ENCODE measurements at places on chromosomes 5 and 9.

GRCh38 chr9:107881626-107882300 lies 392.2 kb upstream of the KLF4 start:
- no peak for DNase-seq

DNA sequence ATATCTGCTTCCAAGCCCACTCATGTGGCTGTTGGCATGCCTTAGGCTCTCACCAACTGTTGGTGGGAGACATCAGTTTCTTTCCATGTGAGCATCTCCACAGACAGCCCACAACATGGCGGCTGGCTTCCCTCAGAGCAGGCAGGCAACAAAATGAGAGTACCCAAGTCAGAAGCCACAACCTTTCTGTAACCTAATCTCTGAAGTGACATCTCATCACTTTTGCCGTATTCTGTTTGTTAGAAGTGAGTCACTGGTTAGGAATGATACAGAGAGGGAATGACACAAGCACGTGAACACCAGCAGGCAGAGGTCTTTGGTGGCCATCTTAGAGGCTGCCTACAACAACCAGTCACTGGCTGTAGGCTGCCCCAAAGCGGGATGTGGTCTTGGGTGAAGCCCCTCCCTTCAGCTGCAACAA lies 88.6 kb upstream of the RASGRF2 start:
- DNase-seq = peak; percentile 81

DNA sequence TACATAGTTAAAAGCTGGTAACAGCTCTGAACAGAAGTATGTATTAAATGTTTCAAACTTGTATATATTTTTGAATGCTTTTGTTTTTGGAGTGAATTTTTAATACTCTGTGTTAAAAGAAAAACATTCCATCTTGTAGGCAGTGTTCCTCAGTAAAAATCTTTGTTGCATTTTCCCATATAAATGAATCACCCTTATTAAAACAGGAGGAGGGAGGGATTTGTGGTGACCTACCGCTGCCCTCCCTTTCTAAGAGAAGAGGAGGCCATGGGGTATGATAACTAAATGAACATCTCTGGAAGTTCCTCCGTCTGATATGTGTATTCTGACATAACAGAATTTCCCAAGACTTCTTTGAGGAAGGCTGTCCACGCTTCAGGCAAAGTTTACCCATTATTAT lies 53.4 kb downstream of the INIP start:
- DNase-seq = no peak

DNA sequence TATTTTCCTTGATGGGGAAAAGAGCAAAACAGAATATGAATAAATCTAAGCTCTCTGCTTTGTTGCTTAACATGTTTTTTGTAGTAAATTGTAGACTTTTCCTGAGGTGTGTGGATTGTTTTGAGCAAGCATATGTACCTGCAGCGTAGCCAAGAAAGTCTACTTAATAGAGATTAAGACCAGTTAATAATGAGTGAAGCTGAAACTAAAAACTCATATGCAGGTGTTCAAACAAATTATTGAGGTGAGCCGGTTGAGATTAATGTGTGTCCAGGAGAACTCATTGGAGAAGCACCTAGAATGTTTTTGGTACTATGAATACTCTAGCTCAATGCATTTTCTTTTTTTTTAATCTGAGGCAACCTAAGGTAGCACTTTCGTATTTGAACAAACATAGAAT lies 49.2 kb downstream of the COX7C start:
- DNase-seq = no peak

GRCh38 chr9:128124873-128125579 lies 2.5 kb downstream of the PTGES2 start:
- no peak for DNase-seq

- DNase-seq = no peak
Observed at GRCh38 chr5:149149942-149150341, 8.6 kb downstream of the ABLIM3 start.

DNA sequence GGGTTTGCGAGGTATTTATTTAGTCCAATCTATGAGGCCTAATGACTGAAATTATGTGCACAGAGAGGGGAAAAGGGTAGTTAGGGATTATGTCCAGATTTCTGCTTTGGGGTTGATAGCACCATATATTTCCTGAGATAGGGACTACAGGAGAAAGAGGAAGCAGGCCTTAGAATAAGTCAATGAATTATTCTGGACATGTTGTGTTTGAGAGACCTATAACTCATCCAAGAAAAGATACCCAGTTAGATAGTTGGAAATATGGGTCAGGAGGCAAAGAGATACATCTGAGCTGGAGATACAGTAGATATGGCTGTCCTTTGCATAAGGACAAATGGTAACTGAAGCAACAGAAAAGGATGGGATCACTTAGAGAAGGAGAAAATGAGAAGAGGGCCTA lies 53.1 kb downstream of the NR3C1 start:
- no peak for DNase-seq

DNA sequence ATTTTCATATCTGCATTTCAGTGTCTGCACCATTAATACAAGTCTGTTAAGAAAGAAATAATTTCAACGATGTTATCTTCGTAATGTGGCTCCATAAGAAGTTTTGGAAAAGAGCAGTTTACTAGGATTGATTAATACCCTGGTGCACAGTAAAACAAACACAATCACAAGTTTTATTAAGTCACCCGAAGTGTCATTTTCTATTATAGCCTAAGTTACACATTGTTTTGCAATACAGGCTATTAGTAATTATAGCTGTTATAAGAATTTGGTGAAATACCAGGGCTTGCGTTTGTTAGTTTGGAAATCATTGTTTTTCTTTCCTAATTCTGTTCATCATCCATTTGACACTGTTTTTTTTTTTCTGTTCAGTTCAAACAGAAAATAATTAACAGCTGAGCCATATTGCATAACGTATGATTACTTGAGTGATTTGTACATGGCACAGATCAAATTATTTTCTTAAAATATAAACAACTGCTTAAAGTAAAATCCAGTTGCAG lies 30.6 kb downstream of the LVRN start:
- DNase-seq = no peak

- DNase-seq = no peak
Observed at GRCh38 chr9:116405321-116405720, 251.7 kb downstream of the PAPPA start.

DNA sequence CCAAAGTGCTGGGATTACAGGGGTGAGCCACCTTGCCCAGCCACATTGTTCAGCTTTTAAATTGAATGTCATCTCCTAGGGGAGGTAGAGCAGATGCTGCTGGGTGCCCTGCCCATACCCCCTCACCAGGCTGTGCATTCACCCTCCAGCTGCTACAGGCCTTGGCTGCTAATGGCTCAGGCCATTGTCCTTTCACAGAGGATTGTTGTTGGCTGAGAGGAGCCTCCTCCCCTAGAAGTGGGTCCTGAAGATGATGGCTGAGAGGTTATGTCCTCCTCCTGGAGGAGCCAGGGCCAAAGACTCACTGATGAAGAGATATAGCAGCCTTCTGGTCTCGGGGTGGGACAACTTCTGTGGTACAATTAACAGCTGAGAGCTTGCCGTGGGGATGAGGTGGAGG lies 74.6 kb downstream of the PHAX start:
- no peak for DNase-seq

DNA sequence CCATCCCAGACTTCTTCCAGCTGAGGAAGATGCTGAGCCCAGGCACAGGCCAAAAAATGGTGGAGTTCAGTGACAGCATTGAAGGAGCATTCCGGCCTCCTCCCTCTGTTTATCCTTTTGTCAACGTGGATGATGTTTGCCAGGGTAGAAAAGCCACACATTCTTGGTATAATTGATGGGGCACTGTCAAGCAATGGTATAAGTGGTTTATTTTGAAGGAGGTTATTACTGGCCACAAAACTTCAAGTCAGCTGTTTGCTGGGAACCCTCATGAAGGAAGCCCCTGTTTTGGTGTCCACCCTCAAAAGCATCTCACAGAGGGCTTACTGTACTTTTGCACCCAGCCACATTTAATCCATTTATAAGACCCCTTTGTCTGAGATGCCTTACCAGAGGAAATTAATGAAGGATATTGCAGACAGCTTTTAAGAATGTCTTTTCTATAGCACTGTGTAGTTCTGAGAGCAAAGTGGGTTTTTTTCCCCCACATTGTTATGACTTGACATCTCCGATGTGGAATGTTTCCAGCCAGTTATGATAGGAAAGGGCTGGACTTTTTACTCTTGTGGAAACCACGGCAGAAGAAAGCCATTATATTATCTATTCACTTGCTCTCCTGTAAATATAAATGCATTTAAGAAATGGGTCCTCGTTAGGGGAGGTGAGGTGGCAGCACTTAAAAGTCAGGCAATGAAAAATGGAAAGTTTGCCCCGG lies 95.5 kb upstream of the SPATA31D4 start:
- DNase-seq = no peak

DNA sequence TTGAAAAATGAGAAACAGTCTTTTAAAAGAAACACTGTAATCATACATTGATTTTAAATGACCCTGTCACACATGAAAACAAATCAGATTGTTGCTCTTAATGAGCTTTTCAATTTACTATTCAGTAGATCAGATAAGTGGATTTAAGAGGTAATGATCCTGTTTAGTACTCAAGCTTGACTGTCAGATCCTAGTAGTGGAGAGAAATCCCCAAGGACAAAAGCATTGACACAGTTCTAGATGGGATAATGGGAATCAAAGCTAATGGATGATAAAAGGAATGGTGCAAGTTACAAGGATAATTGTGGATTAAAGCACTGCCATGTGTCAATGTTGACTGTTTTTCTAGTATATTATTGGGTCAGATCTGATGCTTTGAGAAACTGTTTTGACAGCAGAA lies 142.3 kb upstream of the TLX3 start:
- DNase-seq = no peak

DNA sequence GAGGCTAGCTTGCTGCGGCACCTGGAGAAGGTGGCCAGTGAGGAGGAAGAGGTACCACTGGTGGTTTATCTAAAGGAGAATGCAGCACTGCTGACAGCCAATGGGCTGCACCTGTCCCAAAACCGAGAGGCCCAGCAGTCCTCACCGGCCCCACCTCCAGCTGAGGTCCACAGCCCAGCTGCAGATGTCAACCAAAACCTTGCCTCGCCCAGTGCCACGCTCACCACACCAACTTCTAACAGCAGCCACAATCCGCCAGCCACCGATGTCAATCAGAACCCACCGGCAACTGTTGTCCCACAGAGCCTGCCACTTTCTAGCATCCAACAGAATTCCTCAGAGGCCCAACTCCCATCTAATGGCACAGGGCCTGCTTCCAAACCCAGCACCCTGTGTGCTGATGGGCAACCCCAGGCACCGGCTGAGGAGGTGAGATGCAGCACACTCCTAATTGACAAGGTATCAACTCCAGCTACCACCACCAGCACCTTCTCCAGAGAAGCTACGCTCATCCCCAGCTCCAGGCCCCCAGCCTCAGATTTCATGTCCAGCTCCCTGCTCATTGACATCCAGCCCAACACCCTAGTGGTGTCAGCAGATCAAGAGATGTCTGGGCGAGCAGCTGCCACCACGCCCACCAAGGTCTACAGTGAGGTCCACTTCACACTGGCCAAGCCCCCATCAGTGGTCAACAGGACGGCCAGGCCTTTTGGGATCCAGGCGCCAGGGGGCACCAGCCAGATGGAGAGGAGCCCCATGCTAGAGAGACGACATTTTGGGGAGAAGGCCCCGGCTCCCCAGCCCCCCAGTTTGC lies 8.0 kb downstream of the SYNPO start:
- peak; percentile 42 for DNase-seq

GRCh38 chr5:44336708-44337107 lies 52.5 kb downstream of the FGF10 start:
- no peak for DNase-seq

DNA sequence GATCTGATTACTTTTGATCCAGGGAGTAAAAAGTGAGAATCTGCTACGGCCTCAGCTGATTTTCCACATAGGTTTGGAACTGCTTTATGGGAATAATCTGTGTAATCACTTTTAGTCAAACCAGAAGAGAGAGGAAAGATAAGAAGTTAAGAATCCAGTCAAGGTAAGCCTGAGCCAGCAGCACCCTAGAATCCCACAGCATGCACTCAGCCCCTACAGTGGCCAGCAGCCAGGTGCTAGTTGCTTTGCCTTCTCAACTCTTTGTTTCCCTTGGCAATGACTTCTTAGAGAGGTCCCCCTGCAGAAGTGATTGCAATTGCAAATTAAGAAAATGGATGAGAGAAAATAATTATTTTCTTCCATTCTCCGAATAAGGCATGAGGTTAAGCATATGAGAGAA lies 59.7 kb upstream of the TMED7 start:
- DNase-seq = no peak

- DNase-seq = no peak
Observed at GRCh38 chr5:168238463-168238862, 53.0 kb upstream of the WWC1 start.

- no peak for DNase-seq
Observed at GRCh38 chr9:72551306-72551705, 29.9 kb downstream of the TMC1 start.

GRCh38 chr9:18743971-18744370 lies 270.0 kb downstream of the ADAMTSL1 start:
- DNase-seq = no peak

DNA sequence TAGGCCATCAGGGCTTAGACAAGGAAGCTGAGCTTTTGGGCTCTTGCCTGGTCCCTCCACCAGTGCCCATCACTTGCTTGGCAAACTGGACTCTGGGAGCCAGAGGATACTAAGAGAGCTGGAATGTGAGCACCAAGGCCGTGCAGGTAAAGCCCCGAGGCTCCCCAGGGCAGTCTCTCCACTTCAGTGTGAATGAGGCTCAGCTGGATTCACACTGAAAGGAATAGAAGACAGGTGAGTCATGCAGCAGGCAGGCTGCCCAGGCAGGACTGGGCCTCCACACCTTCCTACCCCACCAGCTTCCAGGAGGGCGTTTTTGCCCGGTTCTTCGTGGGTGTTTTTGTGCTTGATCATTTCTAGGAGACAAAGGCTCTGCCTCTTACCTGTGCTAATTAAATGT lies 7.3 kb upstream of the CTSV start:
- DNase-seq = no peak

- no peak for DNase-seq
Observed at GRCh38 chr5:18932081-18932480, 1055.9 kb downstream of the CDH18 start.

DNA sequence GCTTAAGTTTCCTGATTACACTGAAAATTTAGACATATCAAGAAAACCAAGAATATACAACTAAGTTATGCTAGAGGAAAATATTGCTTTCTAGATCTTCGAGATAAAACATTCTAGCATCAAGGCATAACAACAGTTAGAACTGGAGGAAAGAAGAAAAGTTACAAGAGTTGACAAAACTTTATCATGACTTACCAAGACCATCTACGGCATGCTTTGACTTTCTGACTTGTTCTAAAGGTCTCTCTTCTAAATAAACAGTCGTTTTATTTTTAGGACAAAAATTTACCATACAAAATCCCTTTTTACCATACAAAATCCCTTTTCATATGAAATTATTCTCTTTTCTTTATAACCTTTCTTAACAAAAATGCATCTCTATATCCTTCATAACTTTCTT lies 1110.1 kb upstream of the CDH10 start:
- DNase-seq = peak; percentile 31
